Renal cortex interstitium (tissue), 15 donors: ENCODE measurements at places on chromosomes 4 and X.

DNA sequence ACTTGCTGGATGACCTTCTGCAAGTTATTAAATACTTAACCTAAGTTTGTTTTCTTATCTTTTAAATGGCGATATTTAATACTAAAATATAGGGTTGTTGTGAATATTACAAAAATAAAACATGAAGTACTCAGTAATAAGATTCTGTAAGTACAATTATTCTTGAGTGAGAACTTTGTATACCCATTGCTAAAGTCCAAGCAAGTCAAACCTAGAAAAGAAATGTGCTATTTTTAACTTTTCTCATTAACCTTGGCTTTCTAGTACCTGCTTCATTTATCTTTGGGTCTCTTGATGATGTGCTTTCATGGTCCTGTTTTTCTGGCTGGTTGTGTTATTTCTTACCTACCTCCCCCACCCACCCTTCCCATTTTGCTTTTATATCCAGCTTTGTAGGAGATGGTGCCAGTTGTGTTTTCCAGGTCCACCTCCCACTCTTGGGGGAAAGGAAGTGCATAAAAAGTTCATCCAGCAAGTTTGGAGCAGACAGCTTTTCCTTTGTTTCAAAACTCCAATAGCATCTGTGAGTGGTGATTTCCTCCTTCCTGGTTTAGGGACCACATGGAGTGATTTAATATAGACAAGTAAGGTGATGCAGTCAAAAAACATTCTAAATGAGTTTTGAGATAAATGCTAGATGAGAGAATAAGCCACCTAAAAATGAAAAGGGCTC lies 7.5 kb upstream of the CXCL8 start:
- no peak for DNase-seq

GRCh38 chr4:20086799-20087521 lies 164.7 kb upstream of the SLIT2 start:
- DNase-seq: no peak

- no peak for DNase-seq
These were observed 25.2 kb downstream of the RWDD4 start for GRCh38 chr4:183633476-183634400.

GRCh38 chrX:49627086-49627777 lies 28.4 kb downstream of the GAGE1 start:
- no peak for DNase-seq

DNA sequence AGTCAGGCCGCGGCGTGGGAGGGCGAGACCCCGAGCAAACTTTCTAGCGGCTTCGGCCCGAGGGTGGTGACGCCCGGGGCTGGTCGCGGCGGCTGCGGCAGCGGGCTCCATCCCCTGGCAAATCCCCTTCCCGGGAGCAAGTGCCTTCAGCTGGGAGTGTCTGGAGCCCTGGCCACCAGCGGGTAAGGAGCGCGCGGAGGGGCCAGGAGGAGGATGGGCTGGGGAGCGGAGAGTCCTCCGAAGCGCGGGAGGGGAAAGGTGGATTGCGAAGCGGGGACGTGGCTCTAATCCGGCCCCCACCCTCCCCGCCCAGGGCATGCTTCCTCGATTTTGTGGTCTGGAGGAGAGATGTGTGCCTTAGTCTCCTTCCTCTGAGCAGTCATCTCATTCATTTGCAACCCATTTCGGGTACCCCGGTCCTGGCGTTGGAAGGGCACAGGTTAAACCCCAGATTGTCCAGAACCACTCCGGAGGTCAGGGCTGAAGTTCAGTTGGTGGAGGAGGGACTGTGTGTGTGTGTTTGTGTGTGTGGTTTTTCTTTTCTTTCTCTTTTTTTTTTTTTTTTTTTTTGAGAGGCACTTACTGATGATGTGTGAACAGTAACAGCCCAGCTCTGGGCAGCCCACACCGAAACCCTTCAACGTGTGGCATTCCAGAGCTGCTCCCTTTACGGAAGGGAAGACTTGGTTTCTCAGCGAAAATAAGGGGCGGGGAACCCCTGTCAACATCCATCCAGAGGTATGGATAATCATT lies 516 bp downstream of the SGMS2 start:
- DNase-seq: no peak

DNA sequence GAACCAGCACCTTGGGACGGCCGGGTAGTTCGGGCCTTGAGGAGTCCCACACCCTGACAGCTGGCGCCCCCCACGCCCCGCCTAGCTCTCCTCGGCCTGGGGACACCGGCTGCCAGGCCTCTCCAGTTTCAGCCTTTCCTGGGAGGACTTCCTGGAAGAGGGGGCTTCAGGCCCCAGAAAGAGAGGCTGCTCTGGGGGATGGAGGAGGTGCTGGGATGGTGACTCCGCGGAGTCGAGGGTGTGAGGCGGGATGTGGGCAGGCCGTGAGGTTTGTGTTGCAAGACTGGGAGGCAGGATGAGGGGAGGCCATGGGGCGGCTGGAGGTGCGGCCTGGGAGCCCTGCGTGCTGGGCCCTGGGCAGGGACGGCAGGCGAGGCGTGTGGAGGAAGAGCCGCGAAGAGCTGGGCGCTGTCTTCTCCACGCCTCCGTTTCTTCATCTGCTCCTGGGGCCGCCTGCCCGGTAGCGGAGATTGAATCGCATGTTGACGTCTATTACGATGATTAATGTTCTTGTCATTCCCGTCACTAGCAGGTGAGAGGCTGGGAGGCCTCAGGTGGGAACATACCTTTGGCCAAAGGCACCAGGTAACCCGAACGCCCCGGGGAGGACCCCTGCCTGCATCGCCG lies 918 bp upstream of the FGFRL1 start:
- DNase-seq: no peak

DNA sequence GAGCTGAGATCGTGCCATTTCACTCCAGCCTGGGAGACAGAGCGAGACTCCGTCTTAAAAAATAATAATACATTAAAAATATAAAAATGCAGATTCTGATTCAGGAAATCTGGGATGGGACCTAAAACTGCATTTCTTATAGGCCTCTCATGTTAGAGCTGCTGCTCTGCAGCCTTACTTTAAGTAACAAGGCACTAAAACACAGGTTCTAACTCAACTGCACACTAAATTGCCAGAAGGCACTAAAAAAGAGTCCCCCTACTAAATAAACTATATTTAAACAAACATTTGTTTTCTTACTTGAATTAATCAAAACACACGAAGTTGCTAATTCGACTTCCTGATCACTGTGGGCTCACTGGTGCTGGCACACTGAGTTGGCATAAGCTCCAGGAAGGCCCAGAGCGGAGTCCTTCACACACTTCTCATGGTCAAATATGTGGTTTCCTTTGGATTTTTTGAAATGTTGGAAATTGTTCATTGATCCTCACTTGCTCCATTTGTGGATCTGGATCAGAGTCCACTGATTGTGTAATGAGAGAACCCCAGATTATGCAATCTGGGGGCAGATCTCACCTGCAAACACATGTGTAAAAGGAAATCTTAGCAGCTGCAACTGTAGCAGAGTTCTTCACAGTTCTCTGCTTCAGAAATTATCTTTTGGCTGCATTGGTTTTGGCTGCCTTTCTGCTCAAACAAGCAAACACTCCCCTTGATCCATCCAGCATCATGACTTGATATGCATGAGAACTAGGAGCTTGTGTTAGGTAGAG lies 59.3 kb downstream of the AFF1 start:
- no peak for DNase-seq
